ENCODE measurements at places on chromosomes 5 and 9.

- no peak for DNase-seq
Observed at GRCh38 chr5:157447201-157447637, 12.8 kb upstream of the NIPAL4 start.

DNA sequence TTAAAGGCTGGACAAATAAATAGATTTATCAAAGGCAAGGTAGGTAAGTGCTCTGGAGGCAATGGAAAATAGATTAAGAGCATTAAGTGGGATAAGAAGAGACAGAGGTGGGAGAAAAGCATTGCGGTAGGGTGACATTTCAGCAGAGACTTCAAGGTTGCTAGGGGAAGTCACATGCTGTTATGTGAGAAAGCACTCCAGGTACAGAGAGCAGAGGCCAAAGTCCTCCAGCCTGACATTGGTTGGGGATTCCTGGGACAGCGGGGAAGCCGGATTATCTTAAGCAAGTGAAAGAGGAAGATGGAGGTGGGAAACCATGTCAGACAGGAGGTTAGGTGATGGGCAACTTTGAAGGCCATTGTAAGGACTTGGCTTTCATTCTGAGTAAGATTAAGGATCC lies 1222.9 kb downstream of the PTPRD start:
- DNase-seq, result no peak

DNA sequence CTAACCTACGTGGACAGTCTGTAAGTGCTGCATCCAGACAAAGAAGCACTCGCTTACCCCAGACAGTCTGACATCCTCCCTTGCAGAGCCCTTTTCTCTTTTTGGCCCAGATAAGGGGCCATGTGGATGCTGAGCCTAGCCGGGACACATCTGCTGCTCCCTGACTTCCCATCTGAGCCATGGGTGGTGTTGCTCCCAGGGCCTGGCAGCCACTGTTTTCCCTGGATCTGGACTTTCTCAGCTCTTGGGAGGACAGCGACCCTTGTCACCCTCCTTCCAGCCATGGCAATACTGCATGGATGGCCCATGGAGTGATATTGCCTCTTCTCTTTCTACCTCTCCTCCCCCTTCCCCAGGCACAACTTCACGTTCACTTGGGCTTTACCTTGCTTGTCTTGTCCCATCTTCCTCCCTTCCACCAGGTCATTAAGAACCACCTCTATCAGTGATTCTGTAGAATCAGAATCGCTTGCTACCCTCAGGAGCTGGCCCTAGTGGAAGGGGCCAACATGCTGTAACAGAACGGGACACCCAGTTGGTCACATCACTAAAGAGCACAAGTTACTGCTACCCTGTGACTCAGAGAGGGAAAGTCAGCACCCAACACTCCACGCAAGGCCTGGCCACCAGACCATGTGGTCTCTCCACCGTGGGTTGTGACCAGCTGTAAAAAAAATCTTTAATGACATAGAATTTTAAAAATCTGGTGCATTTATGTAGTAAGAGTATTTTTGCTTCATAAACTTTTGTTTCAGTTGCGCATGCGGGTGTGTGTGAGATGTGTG lies 4.4 kb downstream of the NEURL1B start:
- DNase-seq, result no peak

DNA sequence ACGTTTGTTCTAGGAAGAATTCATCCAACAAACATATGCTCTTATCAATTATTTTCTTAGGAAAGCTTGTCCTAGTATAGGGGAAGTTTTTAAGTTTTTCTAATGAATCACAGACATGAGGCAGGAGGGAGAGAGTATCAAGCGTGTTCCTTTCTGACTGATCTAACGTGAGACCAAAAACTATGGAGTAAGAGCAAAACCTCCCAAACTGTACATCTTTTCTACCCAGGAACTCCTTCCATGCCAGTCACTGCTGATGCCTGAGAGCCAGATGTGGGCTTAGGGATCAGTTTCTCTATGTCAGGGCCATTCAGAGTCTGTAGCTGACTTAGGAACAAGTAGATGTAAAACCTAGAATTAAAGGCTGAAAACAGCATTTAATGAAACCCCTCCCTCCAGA lies 51.7 kb upstream of the NFIB start:
- no peak for DNase-seq

DNA sequence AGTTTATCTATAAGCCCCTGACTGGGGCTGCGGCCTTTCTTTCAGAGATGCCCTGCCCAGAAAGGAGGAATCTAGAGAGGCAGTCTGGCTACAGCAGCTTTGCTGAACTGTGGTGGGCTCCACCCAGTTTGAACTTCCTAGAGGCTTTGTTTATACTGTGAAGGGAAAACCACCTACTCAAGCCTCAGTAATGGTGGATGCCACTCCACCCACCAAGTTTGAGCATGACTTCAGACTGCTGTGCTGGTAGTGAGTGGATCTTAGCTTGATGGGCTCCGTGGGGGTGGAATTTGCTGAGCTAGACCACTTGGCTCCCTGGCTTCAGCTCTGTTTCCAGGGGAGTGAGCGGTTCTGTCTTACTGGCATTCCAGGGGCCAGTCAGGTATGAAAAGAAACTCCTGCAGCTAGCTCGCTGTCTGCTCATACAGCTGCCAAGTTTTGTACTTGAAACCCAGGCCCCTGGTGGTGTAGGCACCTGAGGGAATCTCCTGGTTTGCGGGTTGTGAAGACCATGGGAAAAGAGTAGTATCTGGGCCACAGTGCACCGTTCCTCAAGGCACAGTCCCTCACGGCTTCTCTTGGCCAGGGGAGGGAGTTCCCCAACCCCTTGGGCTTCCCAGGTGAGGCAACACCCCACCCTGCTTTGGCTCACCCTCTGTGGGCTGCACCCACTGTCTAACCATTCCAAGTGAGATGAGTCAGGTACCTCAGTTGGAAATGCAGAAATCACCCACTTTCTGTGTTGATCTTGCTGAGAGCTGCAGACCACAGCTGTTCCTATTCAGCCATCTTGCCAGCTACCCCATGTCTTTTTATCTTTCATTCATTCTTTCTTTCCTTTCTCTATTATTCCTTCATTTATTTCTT lies 211.8 kb upstream of the C9orf72 start:
- no peak for DNase-seq

- no peak for DNase-seq
Observed at GRCh38 chr9:72948575-72949243, 4.1 kb downstream of the ALDH1A1 start.

- no peak for DNase-seq
Observed at GRCh38 chr5:155529362-155529761, 515.8 kb downstream of the KIF4B start.

DNA sequence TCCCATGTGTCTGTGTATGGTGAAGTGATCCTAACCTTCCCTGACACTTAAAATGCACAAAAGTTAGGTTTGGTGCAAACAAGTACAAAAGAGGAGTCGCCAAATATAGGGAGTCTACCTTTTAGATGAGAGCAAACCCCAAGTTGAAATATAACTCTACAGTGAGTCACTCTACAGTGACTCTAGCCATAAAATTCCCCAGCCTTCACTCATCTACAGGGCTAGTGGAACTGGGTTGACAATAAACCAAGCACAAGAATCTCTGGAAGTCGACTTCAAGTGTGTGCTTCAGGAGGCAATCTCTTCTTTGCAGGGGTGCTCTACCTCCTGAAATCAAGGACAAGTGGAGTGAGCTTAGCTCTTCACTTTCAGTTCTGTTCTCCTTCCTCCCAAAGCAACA lies 3.3 kb downstream of the SHISAL2B start:
- DNase-seq, result no peak

DNA sequence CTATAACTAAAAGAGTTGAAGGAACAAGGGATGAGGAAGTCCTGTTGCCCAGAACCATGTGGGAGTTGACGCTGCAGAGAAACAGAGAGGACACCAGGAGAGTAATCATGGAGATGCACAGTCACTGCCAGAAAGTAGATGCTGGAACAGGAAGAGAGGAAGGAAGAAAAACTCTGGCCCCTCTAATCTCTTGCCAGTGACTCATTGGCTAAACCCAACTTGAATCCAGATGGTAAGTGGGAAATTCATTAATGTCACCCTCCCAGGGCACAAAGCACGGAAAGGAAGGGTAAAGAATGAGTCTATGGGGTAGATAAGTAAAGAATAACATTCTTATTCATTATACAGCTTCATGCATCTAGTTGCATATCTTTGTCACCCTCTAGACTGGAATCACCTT lies 631.9 kb downstream of the PRELID2 start:
- no peak for DNase-seq

DNA sequence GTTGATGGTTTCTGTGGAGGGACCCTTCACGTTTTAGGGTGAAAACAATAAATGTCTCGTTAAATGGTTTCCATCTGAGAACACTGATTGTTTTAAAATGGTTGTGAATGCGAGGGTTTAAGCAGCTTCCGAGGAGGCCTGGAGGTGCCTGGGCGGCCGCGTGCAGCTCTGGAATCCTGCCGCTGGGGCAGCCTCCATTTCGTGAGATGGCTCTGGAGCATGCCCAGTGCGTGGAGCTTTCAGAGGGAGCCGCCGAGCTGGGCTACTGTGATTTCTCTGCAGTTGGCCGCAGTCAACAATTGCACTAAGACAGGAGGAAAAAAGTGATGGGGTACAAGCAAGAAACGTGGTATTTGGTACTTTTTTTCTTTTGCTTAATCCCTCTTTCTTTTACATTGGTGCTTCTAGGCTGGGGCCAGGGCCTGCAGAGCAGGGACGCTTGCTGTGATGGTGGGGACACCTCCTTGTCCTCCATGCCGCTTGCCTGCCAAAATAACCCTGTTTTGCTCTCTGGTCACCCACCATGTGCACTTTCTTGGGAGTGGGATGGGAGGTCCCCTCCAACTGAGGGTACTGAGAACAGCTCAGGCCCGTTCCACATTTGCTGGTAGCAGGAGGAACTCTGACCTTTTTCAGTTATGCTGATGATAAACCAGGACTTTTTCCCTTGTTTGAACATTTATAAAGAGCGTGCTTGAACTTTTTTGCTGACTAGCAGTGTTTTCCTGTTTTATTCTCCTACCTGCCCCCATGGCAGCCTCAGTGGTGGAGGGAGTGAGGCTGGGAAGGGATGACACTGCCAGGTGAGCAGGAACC lies 47.1 kb downstream of the EHMT1 start:
- no peak for DNase-seq

GRCh38 chr9:12775679-12776512 lies 1.1 kb downstream of the LURAP1L start:
- no peak for DNase-seq

DNA sequence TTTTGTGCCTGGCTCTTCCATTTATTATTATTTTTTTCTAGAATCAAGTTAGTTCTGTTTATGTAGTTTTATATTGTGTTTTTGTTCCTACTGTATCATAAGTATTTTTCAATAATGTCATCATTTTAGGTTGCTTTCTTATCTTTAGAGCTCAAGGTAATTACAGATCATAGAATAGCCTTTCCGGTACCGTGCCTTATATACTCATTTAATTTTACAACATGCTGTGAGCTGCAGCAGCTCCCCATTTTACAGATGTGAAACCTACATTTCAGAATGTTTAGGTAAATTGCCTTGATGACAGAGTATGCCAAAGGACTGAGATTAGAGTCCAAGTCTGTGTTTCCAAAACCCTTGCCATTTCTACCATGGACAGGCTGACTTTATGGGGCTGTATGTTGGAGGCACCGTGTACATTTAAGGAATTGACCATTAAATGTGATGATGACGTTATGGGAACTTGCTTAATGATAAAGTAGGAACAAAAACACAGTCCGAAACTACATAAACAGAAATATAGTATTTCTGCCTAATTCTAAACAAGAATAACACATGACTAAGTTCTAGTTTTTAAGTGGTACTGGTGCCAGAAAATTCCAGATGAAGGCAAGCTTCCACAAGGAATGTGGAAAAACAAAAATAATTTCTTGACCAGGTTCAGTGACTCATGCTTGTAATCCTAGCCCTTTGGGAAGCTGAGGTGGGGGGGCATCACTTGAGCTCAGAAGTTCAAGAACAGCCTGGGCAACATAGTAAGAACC lies 97.7 kb downstream of the IQGAP2 start:
- DNase-seq, result no peak

- no peak for DNase-seq
Observed at GRCh38 chr5:143716881-143717280, 95.1 kb upstream of the HMHB1 start.

DNA sequence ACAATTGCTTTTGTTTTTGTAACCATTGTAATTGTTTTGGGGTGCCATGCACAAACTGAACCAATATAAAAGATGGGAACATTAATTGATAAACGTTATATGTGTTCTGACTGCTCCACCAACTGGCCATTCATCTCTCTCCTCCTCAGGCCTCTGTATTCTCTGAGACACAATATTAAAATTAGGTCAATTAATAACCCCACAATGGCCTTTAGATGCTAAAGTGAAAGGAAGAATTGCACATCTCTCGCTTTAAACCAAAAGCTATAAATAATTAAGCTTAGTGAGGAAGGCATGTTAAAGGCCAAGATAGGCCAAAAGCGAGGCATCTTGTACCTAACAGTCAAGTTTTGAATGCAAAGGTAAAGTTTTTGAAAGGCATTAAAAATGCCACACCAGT lies 448.4 kb upstream of the ITGA1 start:
- no peak for DNase-seq

DNA sequence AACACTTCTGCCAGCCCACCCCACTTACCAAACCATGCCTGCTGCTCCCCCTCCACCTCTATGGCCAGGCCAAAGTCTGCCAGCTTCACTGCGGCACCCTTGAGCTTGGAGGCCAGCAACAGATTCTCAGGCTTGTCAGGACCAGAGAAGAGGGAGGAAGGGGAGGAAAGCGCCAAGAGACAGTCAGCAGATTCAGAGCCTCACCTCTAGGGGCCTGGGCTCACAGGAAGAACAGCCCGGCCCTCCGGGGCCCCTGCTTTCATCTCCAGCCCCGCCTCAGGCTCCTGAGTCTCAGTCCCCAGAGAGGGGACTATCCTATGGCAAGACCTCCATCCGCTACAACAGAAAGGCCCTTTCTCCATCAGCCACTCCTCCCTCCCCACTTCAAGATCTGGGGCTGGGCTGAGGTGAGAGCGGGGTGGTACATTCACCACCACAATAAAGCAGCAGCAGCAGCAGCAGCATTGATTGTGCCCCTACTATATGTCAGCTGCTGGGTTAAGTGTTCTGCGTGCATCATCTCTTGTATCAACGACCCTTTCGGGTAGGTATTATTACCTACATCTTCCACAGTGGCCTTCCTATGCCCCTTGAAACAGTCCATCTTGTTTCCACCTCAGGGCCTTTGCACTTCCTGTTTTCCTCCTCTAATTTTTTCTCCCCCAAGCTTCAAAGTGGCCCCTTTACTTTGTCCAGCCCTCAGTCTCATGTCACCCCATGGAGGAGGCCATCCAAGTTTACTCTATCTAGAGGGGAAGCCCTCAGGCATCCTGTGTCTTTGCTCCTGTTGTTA lies 36.0 kb downstream of the CAMK2A start:
- no peak for DNase-seq

GRCh38 chr5:55578771-55579170 lies 44.0 kb upstream of the PLPP1 start:
- no peak for DNase-seq

DNA sequence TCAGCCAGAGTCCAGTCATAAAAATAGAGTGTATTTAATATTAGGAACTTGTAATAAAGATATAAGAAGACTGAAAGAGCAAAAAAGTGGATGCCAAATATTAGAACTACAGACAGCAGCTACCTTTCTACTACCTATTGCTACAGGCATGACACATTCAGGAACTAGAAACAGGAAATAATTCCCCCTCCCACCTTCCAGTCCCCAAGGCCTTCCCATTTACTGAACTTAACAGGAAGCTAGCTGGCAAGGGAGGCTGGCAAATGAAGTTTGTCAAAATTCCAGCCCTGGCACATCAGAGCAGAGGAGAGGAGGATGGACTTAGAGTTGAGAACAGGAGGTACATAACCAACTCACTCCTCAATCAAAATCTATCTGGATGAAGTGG lies 50.2 kb upstream of the RIC1 start:
- no peak for DNase-seq

GRCh38 chr9:100577776-100578448 lies at the start of gene CAVIN4:
CAVIN4 (plus strand) TSS chr9:100578079; CDS start chr9:100578144, 65 bp downstream.
- DNase-seq, result no peak

- DNase-seq, result no peak
Observed at GRCh38 chr5:173971681-173972345, 17.2 kb upstream of the C5orf47 start.
